ENCODE measurements at places on chromosomes 11 and 22. TPM values are rescaled to one million over a fixed set of nuclear protein-coding genes. Genes with fewer than 3 reads are reported as not detected.

- no peak overlapping the region for H3K27ac ChIP-seq
- no peaks in the 10 kb centered on the region for H3K27me3 ChIP-seq
- H3K4me3 ChIP-seq = no peak overlapping the region
- no peak for DNase-seq
- H3K36me3 ChIP-seq = no peaks in the 10 kb centered on the region
- H3K4me1 ChIP-seq = no peaks in the 10 kb centered on the region
Measured at GRCh38 chr11:2475136-2475918, 30.5 kb downstream of the KCNQ1 start.

Gene SMIM38
- polyA plus RNA-seq = 0.43 TPM

GRCh38 chr11:81345609-81346008 is 1388.1 kb downstream of the FAM181B start:
- no peak overlapping the region for H3K27ac ChIP-seq
- H3K27me3 ChIP-seq = no peaks in the 10 kb centered on the region
- no peak for DNase-seq

Gene FIBIN
- 43.9 TPM for polyA plus RNA-seq

- DNase-seq = peak; percentile 77
- no peak overlapping the region for H3K27ac ChIP-seq
- peaks cover 3% of the 10 kb centered on the region for H3K4me1 ChIP-seq
- no peak overlapping the region for H3K4me3 ChIP-seq
- no peaks in the 10 kb centered on the region for H3K36me3 ChIP-seq
Measured at GRCh38 chr22:39496131-39496838, 5.8 kb upstream of the MIEF1 start.

DNA sequence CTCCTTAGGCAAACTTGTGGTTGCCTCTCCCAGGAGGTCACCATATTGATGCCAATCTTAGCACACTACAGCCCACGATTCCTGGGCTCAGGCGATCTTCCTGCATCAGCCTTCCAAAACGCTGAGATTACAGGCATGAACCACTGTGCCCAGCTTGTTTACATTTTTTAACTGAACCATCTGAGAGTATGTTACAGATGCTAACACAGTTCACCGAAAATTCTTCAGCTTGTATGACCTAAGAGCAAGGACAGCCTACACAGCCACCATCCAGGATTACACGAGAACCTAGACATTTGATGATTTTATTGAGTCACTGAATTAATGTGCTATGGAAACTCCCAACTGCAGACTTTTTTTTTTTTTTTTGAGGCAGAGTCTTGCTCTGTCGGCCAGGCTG is 5.8 kb upstream of the LGALS1 start:
- peaks cover 9% of the 10 kb centered on the region for H3K4me1 ChIP-seq
- no peaks in the 10 kb centered on the region for H3K27me3 ChIP-seq
- DNase-seq = no peak

DNA sequence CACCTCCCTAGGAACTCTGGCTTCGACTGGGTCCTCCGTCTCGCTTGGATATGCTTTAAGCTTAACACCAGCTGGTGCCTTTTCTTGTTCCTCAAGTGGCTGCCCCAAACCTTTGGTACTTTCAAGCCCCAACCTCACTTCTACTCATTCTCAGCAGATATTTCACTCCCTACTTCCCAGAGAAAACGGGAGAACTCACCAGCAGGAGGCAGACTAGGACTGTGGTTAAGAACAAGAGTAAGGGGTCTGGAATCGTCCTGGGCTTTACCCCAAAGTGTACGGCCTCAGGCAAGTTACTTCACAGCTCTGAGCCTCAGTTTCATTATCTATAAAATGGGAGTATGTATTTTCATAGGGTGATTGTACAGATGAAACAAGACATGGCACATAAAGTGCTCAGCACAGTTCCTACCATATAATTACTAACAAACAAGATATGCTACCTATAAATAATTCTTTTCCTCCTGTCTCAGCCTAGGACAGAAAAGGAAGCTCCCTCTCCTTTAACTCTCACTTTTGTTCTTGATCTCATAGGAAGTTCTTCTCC is 37.8 kb downstream of the PAMR1 start:
- H3K4me1 ChIP-seq = no peaks in the 10 kb centered on the region
- no peaks in the 10 kb centered on the region for H3K36me3 ChIP-seq
- DNase-seq = no peak
- H3K4me3 ChIP-seq = no peak overlapping the region

Gene NCR3LG1
- 0.75 TPM for polyA plus RNA-seq

Gene FOLR3
- polyA plus RNA-seq = not detected

DNA sequence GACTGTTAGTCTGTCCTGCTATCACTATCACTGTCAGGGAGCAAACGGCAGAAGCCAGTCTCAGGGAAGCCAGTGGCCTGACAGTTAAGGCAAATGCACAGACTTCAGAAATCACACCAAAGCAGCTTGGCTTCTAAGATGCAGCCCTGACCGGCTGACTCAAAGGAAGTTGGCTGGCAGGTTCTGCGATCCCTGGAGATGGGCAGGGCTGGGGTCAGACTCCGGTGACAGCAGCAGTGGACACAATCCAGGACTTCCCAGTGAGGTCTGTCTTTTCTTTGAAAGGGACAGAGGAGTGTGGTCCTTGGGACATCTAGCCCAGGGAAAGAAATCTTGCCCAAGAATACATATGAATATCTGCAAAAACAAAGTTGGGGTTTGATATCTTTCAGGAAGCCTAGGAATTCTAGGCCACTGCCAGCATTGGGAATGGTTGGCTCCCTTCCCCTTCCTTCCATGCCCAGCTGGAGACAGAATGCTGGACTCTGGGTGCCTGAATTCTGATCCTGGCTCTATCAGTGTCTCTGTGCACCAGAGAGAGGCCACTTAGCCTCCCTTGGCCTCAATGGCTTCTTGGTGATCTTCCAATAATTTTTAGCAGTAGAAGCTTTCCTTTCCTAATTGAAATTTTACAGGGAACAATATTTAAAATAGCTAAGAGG is 108.9 kb downstream of the KIRREL3 start:
- no peaks in the 10 kb centered on the region for H3K36me3 ChIP-seq
- no peaks in the 10 kb centered on the region for H3K27me3 ChIP-seq
- no peaks in the 10 kb centered on the region for H3K4me1 ChIP-seq
- H3K27ac ChIP-seq = no peak overlapping the region

DNA sequence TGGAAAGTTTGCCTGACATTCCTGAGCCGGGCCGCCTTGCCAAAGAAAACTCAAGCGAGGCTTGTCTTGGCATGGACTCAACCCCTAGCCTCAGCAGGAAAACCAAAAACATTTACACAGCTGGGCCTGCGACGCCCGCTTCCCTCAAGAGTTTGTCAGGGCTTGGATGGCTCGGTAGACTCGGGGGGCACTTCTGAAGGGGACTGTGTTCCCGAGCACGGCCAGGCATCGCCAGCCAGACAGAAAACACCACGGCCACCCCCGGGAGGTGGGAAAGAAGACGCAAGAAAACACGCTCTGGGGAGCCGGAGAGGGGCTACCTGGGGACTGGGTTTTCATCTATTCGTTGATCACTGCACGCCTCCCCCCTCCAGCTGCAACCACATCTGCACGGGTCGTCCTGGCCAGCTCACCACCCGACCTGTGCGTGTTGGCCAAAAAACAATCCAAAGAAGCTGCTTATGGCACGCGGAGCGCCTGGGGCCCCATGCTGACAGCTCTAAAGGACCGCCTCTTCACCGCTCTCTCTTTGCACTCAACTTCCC is 380.7 kb downstream of the MN1 start:
- H3K36me3 ChIP-seq = no peaks in the 10 kb centered on the region
- H3K27me3 ChIP-seq = no peaks in the 10 kb centered on the region
- no peak overlapping the region for H3K4me3 ChIP-seq
- peaks cover 12% of the 10 kb centered on the region for H3K4me1 ChIP-seq
- H3K27ac ChIP-seq = peak overlapping the region; percentile 72
- peak; percentile 78 for DNase-seq

- no peak overlapping the region for H3K4me3 ChIP-seq
- H3K4me1 ChIP-seq = peaks cover 5% of the 10 kb centered on the region
- DNase-seq = no peak
- H3K27me3 ChIP-seq = no peaks in the 10 kb centered on the region
- no peaks in the 10 kb centered on the region for H3K36me3 ChIP-seq
- H3K27ac ChIP-seq = no peak overlapping the region
Measured at GRCh38 chr11:36023922-36024321, 80.1 kb downstream of the LDLRAD3 start.

DNA sequence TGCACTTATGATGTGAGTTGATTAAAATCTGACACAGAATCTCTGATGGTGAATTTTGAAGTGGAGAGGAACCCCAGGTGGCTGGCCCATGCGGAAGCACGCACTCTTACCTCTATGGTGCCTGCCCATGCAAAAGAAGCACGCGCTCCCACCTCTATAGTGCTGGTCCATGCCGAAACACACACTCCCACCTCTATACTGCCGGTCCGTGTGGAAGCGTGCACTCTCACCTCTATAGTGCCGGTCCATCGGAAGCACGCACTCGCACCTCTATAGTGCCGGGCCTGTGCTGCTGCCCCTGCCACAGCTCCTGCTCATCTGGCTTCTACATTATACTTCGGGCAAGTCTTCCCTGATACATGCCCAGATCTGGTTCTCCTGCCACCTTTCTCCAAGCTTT is 36.8 kb upstream of the SLC25A1 start:
- no peak overlapping the region for H3K4me3 ChIP-seq
- no peaks in the 10 kb centered on the region for H3K36me3 ChIP-seq
- no peak overlapping the region for H3K27ac ChIP-seq
- H3K4me1 ChIP-seq = no peaks in the 10 kb centered on the region
- no peaks in the 10 kb centered on the region for H3K27me3 ChIP-seq
- no peak for DNase-seq

GRCh38 chr11:65412271-65413076 is 10.1 kb upstream of the NEAT1 start:
- no peak overlapping the region for H3K4me3 ChIP-seq
- peaks cover 8% of the 10 kb centered on the region for H3K4me1 ChIP-seq
- no peaks in the 10 kb centered on the region for H3K27me3 ChIP-seq
- no peaks in the 10 kb centered on the region for H3K36me3 ChIP-seq

DNA sequence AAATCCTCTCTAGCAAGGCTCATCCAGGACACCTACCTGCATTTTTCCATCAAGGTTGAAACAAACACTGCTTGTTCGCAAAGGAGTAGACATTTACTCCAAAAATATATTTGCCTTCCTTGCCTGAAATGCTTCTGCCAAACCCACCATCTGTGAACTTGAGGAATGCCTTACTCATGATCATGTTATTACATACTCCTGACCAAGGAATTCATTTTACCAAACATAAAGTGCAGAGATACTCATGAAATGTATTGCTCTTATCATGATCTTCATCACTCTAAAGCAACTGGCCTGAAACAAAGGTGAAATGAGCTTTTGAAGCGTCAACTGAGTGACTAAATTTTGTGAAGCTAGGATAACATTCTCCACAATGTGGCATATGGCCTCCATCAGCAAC is 243.1 kb upstream of the CCDC179 start:
- H3K4me1 ChIP-seq = no peaks in the 10 kb centered on the region
- no peak overlapping the region for H3K27ac ChIP-seq
- no peaks in the 10 kb centered on the region for H3K27me3 ChIP-seq
- DNase-seq = no peak
- H3K4me3 ChIP-seq = no peak overlapping the region
- no peaks in the 10 kb centered on the region for H3K36me3 ChIP-seq

DNA sequence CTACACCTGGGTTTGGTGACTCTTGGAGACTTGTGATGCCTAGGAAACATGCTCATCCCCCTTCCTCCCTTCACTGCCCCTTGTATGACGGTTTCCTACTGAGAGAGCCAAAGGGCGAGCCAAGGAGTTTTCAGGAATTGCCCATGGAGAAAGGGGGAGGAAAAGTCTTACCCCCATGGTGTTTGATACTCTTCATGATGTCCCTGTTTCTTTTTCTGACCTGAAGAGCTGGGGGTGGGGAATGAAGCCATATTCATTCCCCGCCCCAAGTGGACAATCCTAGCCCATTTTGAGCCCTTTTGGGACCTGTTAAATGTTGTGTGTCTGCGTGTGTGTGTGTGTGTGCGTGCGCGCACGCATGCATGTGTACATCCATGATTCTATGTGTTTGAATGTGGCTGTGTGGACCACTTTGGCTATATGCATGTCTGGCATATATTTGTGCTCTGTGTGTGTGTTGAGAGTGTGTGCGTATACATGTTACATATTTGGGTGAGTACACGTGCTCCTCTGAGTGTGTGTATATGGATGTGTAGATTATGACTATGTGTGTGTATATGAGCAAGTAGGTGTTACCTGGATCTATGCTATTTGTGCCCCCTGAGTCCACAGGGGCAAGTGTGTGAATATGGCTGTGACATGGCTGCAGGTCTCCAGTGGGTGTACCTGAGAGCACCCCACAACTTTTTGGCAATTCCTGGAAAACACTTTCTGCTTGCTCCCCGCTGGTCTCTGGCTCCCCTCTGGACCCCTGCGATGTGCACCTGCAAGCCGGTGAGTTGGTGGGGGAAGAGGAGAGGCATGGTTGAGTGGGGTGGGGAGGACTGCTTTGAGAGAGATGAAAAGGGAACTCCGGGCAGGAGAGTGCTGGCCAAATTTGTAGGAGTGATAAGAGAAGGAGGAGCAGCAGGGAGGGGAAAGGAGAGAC is 24.6 kb downstream of the OTOG start:
- no peaks in the 10 kb centered on the region for H3K4me1 ChIP-seq
- no peaks in the 10 kb centered on the region for H3K36me3 ChIP-seq
- DNase-seq = no peak

Gene MMP27
- polyA plus RNA-seq = 0.12 TPM

DNA sequence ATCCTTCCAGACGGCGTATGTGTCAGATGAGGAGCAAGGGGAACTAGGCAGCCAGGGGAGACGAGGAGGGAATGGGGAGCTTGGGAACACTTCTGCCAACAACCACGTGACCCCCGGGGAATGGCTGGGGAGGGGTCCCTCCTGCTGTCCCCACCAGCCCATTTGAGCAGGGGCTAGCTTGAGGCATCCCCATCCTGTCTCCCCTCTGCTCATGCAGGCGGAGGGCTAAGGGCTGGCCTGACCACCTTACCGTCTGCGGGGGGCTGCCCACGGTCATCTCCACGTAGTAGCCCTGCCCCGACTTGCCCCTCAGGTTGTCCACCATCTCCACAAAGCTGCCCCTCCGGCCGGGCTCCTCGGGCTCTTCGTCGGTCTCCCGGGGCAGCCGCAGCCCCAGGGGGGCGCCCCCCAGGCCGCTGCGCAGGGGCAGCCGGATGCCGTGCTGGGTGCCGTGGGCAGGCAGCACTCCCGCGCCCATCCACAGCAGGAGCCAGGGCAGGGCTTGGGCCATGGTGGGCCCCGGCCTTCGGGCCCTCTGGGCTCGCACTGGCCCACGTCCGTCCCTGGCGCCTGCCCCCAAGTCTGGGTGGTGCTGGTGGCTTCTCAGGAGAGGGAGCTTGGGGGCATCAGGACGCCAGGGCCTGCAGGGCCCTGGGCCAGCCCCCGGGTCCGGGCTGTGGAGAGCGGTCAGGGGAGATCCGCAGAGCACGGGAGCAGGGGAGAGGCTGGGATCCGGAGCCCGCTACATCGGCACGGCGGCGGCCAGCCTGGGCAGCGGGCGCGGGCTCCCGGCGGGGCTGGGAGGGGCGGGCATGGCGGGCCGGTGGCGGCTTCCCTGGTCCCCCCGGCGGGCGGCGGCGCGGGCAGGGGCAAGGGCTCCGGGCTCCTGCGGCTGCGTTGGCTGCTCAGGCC is 515 bp downstream of the BACE1 start:
- peak overlapping the region; percentile 42 for H3K27ac ChIP-seq
- peaks cover 12% of the 10 kb centered on the region for H3K4me1 ChIP-seq

GRCh38 chr11:61585115-61585514 is 4.2 kb upstream of the SYT7 start:
- H3K36me3 ChIP-seq = no peaks in the 10 kb centered on the region
- no peaks in the 10 kb centered on the region for H3K27me3 ChIP-seq
- no peak for DNase-seq
- H3K4me1 ChIP-seq = peaks cover 9% of the 10 kb centered on the region
- H3K4me3 ChIP-seq = no peak overlapping the region

Measured in ovary (tissue), 10 donors.